ENCODE measurements at places on chromosomes 1 and 21. TPM values are rescaled to one million over a fixed set of nuclear protein-coding genes. Genes with fewer than 3 reads are reported as not detected.

- no peak for DNase-seq
These were observed 2.4 kb upstream of the CGN start for GRCh38 chr1:151508833-151509232.

- DNase-seq, result no peak
These were observed 114.3 kb downstream of the GDAP2 start for GRCh38 chr1:117814856-117815797.

The CSF3R gene
- 0.69 TPM for total RNA-seq

GRCh38 chr1:243903041-243903440, 53.0 kb upstream of the AKT3 start:
- DNase-seq, result no peak

The PADI4 gene
- 0.51 TPM for total RNA-seq

DNA sequence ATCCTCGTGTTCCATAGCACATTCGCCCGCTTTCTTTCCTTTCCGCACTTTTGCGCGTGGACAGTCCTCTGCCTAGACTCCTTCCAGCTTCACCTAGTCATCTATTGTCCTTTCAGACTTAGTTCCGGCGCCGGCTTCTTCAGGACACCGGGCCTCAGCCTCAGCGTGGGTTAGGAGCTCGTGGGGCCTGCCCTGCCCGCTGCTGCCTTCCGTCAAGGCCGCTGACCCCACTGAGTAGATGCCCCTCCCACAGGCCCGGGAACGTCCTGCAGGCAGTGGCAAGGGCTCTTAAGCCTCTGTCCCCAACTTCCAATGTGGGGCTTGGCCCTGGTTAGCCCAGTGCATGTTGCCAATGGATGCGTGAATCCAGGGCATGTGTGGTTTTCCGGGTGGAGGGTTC, 11.4 kb downstream of the DMRTB1 start:
- no peak for DNase-seq

DNA sequence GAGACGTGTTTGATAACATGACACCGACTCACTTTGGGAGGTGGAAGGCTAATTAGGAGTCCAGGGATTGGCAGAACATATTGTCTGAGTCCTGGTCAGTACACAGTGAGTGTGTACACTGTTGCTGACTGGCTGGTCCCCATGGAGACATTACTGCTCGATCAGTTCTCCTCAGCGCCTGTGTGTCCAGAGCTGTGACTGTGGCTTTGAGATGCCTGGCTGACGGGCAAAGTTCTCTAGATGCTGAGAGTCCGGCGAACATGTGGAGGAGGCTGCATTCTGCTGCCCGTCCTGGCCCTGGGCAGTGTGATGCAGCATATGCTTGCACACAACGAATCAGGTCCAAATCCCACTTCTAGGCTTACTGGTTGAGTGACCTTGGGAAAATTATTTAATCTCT, 280.1 kb upstream of the ST6GALNAC5 start:
- no peak for DNase-seq

DNA sequence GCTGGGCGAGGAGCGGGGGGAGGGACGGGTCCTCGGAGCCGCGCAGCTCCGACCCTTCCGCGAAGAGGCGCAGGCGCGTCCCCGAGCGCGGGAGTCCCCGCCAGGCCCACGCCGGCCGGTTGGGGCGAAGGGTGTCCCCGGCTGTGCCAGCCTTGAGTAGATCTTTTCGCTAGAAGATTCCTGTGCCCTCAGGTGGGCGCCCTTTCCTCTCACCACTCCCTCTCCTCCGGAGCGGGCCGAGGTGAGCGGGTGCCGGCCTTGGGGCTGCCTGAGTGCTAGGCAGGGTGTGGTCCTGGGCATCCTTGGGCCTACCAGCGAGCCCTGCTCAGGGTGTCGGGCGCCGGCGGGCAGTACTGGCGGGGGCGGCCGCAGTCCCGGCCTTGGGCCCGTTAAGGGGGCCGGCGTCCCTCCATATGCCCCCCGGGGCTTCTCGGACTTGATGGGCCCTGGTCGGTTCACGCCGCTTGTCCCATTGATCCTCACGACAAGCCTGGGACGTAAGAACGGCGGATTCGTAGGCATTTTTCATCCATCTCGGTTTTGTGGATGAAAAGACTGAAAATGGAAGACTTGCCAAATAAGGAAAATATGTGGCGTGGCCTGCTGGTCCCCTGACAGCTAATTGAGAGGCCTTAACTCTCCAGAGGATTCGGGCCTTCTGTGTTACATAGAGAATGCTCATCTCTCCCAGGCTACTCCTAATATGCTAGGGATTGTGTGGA, 712 bp downstream of the DEGS1 start:
- DNase-seq, result no peak

- no peak for DNase-seq
These were observed 60.8 kb upstream of the SLC35F3 start for GRCh38 chr1:233843525-233844204.

- DNase-seq, result no peak
These were observed 40.6 kb downstream of the OPTC start for GRCh38 chr1:203534526-203534925.

DNA sequence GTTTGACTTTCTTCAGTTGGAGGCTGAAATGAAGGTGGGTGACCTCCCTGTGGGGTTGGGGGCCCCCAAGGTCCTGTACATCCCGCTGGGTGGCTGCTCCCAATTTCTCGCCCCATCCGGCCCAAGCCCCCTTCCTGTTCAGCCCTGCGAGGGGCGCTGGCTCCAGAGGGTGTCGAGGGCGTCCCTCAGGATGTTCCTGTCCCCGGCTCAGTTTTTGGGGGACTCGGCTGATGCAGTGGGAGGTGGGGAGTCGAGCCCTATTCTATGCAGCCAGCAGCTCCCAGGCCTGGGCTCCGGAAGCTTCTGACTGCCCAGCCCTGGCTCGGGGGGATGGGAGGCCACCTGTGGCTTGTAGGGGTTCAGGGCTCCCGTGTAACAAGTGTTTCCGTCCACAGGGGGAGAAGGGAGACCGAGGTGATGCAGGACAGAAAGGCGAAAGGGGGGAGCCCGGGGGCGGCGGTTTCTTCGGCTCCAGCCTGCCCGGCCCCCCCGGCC, 38.2 kb downstream of the SLC19A1 start:
- DNase-seq, result peak; percentile 78

The ELAPOR1 gene
- 60.0 TPM for total RNA-seq

DNA sequence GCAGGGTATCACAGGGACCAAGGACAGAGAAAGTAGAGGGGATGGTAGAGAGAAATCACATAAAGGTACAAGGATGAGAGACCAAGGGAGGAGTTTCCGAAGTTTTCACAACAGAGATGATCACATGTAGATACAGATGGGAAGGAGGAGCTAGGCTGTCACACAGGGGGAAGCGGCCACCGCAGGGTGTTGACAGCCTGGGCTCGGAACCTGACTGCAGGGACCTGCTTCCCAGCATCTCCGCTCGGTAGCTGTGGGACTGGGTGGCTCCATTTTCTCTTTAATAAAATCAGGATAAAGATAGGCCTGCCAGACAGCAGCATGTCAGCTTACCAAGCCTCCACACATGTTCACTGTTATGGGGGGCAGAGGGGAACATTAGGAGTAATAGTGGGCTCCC, 32.3 kb downstream of the CDCA8 start:
- no peak for DNase-seq

The GPR52 gene
- 2.0 TPM for total RNA-seq

The KCNA3 gene
- total RNA-seq, result 0.32 TPM

The ATP6V1G3 gene
- total RNA-seq, result not detected

GRCh38 chr1:195345149-195345548, 1263.1 kb downstream of the KCNT2 start:
- no peak for DNase-seq

DNA sequence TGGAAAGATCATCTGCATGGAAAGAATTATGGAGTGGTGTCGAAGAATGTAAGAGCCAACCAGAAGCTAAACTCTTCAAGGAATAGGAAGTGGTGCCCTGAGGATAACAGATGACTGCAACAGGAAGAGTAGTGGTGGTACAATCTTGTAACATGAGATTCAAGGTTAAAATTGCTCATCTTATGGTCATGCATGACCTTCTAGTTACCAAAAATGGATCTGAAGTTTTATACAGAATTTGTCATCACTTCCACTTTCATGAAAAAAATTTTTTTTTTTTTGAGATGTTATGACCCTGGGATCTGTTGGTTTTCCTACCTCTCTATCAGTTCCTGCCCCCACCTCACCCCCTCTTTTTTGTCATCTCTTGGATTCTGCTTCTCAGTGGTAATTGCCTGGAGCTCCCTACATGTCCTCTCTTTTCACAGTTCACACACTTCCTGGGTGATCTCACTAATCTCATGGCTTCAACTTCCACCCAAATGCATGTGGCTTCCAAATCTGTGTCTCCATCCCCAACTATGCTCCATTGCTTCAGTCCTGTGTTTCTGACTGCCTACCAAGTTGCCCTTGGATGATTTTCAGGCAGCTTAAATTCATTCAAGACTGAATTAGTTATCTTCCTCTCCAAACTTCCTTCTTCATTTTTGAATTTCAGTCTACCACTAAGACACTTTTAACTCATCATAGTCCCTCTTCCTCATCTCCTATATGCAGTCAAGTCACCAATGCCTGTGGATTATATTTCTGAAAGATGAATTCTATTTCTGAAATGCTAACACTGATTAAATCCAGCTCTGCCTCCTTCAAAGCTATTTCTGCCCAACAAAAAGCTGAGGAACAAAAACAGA, 48.4 kb downstream of the SLAMF6 start:
- no peak for DNase-seq

The TMCO4 gene
- total RNA-seq, result 17.1 TPM

- no peak for DNase-seq
These were observed 270.4 kb upstream of the B3GALT2 start for GRCh38 chr1:193456811-193457280.

The CNR2 gene
- total RNA-seq, result not detected

The NHLH1 gene
- total RNA-seq, result 0.10 TPM

- DNase-seq, result peak; percentile 70
These were observed 2.8 kb upstream of the C1orf162 start for GRCh38 chr1:111471012-111471411.

GRCh38 chr1:185406006-185406690, 89.1 kb upstream of the IVNS1ABP start:
- no peak for DNase-seq

- DNase-seq, result no peak
These were observed 38.5 kb downstream of the PYHIN1 start for GRCh38 chr1:158969855-158970254.

GRCh38 chr21:33643658-33644311, 1.5 kb downstream of the ITSN1 start:
- no peak for DNase-seq

GRCh38 chr21:42472521-42472920, 23.5 kb downstream of the RSPH1 start:
- DNase-seq, result peak; percentile 58

GRCh38 chr1:108512239-108513043, 47.5 kb upstream of the EEIG2 start:
- no peak for DNase-seq

DNA sequence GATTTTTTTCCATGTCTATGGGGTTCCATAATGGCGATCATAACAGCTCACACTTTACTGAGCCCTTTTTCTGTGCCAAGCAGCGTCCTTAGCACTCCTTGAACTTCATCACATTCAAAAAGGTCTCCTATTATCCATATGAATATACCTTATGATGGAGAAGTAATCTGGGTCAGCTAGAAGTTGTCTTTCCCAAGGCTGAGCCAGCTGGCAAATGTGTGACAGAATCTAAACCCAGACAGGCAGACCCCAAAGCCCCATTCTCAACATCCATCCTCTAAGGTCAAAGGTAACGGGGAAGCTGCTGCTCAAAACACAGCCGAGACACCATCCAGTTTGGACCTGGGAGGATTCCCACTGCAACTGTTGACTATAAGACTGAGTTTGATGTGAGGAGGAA, 249.6 kb downstream of the PRDM2 start:
- no peak for DNase-seq

GRCh38 chr1:211196880-211197279, 62.3 kb upstream of the RCOR3 start:
- DNase-seq, result no peak

- peak; percentile 26 for DNase-seq
These were observed 102.4 kb upstream of the TLR5 start for GRCh38 chr1:223245411-223245810.

GRCh38 chr1:95034506-95034905, 38.2 kb downstream of the ALG14 start:
- no peak for DNase-seq

DNA sequence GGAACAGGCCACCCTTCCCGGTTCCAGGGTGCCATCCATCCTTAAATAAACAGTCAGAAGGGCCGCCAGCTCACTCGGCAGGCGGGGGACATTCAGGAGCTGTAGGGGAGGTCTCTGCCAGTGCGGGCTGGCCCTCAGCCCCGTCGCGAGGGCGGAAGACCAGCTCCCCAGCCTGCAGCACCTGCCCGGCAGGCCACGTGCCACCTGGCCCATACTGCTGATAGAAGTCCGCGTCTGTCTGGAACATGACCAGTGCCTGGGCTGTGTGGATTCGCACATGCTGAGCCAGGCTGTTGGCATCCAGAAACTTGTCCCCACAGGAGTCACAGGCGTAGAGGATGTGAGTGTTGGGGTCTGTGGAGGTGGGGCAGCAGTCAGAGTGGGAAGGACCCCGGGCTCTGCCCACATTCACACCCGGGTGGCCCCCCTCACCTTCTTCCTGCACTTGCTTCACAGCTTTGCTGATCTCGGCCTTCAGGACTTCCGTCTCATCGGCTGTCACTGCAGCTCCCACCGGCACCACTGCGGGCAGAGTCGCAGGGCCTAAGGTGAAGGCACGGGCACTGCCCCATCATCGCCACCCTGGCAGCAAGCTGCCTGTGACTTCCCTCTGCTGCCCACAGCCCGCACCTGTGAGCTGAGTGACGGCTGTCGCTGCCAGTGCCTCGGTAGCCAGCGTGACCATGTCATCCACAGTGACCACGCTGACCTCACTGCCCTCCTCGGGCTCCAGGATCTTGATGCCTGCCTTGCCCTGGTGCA, 33.8 kb downstream of the ZBTB17 start:
- no peak for DNase-seq

DNA sequence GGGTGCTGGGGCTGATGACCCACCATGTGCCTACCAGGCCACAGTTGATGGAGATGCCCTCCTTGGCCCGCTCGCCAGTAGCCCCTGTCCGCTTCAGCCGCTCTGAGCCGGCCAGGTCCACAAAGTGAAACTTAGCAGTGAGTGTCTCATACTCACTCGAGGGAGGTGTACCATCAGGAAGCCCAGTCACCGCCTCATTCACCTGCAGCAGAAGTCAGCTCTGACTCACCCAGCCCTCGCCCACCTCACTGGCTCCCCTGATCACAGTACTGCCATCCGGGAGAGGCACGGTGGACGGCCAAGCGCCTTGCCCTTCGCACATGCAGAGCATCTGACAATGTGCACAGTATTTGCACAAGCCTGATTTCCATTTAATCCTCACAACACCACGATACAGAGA, 18.8 kb downstream of the KIF21B start:
- DNase-seq, result no peak

- no peak for DNase-seq
These were observed 13.0 kb upstream of the GUCA2A start for GRCh38 chr1:42177541-42177981.

GRCh38 chr1:87598429-87598828, 269.7 kb downstream of the LMO4 start:
- no peak for DNase-seq

Measured in lower leg skin (tissue), 4 donors.